ENCODE measurements at places on chromosomes 5 and 9.

DNA sequence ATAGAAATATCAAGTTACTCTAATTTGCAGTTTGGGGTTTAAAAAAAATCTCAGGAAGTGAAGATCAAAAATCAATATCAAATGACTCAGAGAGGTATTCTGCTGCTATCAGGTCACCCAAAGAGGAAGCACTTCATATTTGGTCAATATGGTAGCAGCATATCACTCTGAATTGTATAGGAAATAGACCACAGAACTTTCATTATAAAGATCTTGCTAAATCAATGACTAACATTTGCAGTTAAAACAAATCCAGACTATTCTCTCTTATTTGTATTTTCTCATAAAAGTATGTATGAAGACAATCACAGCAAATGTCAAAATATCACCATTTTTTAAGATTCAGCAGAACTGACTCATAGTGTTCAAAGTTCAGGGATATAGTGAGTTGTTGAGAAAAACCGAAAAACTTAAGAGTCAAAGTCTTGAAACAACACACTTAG is 105.8 kb upstream of the PCSK1 start:
- DNase-seq, result no peak

DNA sequence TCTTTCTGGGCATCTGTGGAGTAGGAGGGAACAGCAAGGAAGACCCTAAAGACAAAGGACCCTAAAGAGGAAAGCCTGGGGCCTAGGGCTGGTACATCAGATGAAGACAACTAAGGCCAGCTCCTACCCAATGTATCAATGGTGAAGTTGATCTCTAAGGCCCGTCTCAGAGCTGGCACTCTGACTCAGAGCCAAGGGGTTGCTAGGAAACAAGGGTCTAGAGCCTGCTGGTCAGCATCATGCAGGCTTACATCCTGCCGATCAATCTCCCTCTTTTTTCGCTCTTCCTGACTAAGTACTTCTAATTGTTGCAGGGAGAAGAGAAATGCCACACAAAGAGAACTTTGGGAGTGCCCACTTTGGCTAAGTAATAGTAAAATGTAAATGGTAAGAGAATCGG is 26.2 kb downstream of the TRIM32 start:
- DNase-seq, result no peak

DNA sequence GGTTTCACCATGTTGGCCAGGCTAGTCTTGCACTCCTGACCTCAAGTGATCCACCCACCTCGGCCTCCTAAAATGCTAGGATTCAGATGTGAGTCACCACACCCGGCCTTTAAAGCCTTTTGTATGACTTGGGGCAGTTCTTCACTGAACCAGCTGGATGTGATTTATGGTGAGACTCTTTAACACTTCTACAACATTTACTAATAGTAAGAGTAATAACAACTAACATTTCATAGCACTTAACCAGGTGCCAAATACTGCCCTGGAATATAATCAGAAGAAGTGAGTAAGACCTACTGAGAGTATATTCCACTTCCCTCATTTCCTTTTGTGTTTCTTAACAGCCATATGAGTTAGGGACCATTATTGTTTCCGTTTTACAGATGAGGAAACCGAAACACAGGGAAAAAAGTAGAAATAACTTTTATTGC is 10.0 kb downstream of the ZSWIM6 start:
- DNase-seq, result no peak

GRCh38 chr5:159330131-159330800 is at the start of gene IL12B:
TSS of gene IL12B (minus strand) at chr5:159330487. CDS start at chr5:159326782, 3,705 bp downstream.
- no peak for DNase-seq

DNA sequence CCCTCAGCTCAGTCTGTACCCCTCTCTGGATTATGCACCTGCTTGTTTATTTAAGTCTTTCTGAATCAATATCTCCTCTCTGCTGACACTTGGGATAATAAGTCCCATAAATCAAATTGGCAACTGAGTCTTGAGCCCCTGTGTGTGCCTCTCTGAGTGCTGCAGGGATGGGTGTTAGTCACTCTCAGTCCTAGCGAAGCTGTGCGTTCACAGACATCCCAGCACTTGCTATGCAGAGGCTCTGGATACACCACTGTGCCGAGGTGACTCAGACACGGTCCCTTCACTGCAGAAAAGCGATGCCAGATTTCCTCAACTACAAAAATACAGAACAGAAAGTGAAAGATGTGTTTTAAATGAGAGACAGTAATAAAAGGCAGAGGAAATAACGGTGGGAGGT is 4.1 kb upstream of the KCNMB1 start:
- DNase-seq, result no peak

- no peak for DNase-seq
Measured at GRCh38 chr9:100591639-100592412, 13.9 kb downstream of the CAVIN4 start.

GRCh38 chr9:136984464-136985026 is 1.8 kb downstream of the LCNL1 start:
- no peak for DNase-seq

DNA sequence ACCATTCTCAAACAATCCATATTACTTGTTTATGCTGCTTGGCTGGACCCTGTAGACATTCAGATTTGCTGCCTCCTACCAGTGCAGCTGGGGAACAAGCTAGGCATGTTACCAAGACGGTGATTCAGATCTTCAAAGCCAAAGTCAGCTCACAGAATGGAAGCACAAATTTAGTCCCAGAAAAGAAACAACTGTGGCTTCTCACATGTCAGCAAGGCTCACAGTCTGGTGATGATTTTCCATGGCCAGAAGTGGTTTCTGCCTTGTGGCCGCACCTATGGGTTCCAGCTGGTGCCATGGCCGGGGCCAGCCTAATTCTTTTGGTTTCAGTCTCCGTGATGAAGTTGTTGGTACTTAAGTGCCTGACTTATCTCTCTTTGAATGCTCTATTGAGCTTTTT is 182.2 kb downstream of the TMC1 start:
- no peak for DNase-seq

DNA sequence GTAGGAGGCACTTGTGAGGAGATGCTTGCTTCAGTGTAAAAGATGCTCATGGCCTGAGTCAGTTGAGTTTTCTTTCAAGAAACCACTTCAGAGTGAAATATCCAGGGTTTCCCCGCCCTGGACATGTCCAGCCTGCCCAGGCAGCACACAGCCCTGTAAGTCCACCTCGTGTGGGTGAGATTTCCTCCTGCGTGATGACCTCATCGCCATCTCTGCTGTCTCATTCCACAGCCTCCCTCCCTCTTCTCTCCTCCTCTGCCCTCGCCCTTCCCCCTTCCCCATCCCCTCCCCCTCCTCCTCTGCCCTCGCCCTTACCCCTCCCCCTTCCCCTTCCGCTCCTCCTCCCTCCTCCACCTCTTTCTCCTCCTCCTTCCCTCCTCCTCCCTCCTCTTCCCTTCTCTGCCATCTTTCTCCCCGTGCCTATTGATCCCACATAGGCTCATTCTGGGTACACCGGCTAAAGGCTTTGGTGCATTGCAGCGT is 34.0 kb upstream of the NCS1 start:
- no peak for DNase-seq

DNA sequence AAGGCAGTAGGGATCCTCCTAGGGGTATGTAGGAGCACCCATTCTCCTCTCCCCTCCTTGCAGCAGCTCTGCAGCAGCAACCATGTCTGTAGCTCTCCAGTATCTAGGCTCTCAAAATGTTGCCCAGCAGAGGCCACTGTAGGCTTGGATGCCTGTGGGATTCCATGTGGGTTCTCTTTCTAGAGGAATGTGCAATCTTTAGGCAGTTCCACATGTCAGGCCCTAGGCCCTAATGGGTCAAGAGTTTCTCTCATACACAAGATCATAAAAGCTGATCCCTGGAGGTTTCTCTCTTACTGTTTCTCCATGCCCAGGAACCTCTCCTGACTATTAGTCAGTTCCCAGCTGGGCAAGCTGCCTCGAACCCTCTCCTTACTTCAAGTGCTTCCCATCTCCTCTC is 215.8 kb downstream of the FRMD3 start:
- no peak for DNase-seq
